Vagina (tissue), 2 donors: ENCODE measurements at places on chromosomes 7 and 10. TPM values are rescaled to one million over a fixed set of nuclear protein-coding genes. Genes with fewer than 3 reads are reported as not detected.

- DNase-seq = no peak
Observed at GRCh38 chr7:34260279-34260678, 354.9 kb downstream of the BMPER start.

- DNase-seq = no peak
Observed at GRCh38 chr10:96482815-96483588, 30.7 kb downstream of the TLL2 start.

DNA sequence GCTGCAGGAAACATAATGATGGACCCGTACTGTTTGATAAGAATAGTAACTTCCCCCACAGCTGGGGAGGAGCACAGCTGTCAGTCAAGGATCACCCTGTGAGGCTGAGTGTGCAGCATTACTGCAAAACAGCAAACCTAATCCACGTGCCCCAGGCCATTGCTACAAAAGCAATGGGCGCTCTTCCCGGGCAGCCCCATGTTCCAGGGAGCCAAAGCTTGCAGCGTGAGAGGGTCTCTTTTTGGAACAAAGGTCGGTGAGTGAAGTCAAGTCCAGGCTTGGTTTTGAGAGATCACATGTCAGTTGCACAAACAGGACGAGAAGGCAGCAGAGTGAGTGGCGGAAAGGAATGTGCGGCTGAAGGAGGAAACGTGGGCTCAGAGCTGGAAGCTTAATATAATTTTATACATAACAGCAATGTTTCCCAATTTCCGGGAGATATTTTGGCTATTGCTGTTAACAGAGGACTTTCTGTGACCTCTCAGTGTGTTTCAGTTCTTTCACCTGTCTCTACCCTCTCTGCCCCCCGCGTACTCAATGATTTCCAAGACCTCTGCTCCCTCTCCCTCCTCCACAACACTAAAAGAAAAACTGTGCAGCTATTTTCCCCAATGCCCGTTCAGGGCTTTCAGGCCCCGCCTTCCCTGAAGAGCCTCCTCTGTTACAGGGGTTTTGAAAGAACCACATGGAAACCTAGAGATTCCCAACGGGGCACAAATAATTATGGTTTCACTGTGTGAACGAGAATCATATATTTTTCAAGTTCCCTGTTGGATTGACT is 128.9 kb downstream of the MTPAP start:
- no peak for DNase-seq

DNA sequence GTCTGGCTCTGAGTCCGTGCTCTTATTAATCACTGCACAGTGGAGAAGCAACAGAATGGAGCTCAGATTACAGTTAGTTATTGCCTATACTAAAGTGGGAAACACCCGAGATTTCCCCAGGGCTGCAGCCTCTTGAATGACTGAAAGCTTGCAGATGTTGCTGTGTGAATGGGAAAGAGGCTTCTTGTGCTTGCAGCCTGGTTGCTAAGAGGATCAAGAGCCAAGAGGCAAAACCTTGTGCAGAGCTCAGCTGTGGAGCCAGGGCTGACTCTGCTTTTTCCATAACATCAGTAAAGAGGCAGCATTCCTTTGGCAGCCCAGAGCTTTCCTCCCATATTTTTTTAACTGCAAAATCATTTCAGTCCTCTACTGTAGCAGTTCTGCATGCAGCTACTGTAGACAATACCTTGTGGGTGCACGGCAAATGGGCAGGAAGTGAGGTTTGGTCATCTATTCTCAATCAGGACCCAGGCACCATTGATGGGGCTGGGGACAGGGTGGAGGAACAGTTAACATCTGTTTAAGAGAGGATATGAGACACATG is 86.5 kb downstream of the RALA start:
- DNase-seq = no peak

DNA sequence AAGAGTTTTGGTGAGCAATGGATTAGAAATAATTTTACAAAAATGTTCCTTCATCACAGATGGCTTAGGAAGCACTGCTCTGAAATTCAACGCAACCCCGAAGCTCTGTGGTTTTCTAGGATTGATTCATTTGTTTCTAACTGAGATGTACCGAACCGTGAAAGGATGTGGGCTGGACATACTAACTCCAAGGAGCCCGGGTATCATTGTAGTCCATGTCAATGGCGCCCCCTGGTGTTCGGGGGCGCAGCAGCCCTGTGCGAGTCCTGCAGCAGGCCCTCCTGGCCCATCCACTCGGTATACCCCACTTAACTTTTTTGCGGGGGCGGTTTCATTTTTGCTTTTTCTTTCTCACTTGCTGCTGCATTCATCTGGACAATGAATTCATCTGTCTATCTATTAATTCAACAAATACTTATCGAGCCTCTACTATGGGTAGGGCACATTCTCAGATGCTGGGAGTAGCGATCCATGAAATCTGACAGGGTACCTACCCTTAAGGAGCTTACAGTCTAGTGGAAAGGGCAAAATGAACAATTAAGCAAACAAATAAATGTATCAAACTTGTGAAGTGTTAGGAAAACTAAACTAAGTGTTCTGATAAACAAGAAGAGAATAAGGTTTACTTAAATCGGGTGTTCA is 25.2 kb upstream of the ITPRID1 start:
- DNase-seq = no peak

- no peak for DNase-seq
Observed at GRCh38 chr7:51312951-51313737, 3.5 kb downstream of the COBL start.

DNA sequence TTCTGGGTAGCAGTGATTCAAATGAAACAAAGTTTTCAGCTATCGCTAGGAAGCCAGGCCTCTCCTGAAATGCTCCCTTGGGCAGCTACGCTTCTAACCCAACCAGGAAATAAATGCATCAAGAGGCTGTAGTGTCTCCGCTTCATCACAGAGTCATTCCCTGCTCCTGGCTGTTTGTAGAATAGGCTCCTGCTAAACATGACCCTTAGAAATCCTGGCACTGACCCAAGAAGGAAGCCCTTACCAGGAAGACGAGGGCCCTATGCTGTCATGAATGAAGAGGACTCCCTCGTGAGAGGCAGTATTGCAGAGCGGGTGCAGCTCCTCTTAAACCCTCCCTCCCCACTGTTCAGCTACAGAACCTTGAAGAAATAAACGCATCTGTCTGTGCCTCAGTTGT is 48.3 kb downstream of the NOD1 start:
- DNase-seq = no peak

- no peak for DNase-seq
Observed at GRCh38 chr10:98328163-98328562, 60.2 kb upstream of the LOXL4 start.

GRCh38 chr7:87075671-87076404 is 16.4 kb upstream of the ELAPOR2 start:
- no peak for DNase-seq

DNA sequence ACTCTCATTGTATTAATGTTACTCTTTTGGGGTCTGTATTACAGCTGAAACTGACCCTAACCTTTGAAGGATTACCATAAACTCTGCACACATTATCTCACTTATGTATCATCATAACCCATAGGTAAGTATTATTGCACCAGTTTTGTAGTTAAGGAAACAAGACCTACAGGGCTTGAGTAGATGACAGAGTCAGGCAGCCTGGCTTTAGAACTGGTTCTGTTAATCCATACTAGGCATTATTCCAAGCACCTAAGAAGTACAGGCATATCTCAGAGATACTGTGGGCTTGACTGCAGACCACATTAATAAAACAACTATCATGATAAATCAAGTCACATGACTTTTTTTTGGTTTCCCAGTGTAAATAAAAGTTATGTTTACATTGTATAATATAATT is 17.1 kb upstream of the AKR1B1 start:
- no peak for DNase-seq

DNA sequence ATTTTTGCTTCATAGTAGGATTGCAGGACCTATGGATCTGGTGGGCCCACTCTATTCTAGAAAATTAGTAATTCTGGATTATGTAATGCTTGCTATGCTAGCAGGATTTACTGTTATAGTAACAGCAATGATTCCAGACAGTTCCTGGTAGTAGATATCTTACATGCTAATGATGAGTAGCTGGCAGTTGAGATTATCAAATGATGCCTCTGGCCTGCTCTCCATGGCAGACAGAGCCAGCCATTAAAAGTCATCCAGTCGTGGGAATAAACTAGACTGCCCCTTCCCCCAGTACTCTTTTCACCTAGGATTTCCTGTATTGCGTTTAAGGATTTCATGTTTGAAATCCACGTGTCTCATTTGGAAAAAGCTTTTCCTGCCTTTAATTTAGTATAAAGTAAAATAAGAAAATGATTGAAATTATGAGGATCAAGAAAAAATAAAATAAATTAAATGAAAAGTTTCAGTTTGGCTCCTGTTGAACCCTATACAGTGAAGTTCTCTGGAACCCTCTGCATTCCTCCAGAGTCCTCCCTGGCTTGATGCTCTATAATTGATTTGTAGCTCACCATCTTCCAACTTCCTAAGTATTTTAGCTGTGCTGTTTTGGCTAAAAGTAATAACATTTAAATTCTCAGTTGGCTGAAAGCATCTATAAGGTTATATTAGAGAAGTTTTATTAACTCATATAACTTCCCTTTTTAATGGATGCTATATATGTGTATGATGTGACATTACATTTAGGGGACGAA is 14.6 kb downstream of the UMAD1 start:
- DNase-seq = no peak

- no peak for DNase-seq
Observed at GRCh38 chr10:23194966-23195845, 3.1 kb downstream of the PTF1A start.

DNA sequence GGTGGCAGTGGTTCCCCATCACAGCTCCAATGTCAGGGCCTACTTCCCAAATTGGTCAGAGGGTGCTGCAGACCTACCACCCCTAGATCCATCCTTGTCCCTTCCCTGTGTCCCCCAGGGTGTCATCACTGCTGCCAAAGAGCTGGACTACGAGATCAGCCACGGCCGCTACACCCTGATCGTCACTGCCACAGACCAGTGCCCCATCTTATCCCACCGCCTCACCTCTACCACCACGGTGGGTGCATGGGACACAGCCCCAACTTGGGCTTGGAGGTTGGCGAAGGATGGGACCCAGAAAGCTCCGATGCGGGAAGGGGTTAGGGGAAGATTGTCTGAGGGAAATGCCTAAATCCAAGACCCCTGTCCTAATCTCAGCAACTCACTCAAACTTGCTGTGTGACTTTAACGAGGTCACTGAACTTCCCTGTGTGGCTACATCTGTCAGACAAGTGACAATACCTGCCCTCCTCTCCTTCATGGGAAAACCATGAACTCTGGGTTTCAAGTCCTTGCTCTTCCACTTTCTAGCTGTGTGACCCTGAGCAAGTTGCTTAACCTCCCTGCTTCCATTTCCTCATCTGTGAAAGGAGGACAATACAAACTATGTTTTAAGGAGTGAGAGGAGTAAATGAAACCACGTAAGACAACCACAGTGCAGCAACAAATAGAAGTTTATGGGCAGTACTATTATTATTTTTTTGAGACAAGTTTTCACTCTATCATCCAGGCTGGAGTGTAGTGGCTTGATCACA is 4.9 kb upstream of the VSIR start:
- no peak for DNase-seq

- no peak for DNase-seq
Observed at GRCh38 chr7:107170051-107170915, 1.5 kb downstream of the HBP1 start.

GRCh38 chr10:130790339-130790738 is 521.2 kb downstream of the TCERG1L start:
- no peak for DNase-seq

DNA sequence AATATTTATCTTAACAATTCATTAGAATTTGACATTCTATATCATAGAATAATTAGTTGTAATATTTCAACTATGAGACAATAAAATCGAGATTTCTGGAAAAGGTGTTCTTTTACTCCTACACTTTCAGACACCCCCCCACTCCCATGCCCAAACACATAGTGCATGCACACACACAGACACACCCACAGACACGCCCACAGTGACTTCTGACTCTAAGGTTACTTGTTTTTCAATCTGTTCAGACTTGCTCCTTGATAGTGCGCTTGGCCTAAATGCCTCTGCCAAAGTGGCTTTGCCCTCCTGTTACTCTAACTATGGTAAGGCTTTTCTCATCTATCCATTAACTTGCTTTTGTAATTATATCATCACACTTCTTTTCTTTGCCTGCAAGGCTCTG is 144.0 kb upstream of the PPP1R3A start:
- no peak for DNase-seq

GRCh38 chr10:26840938-26841732 is 19.6 kb downstream of the ABI1 start:
- no peak for DNase-seq

- DNase-seq = no peak
Observed at GRCh38 chr10:26457088-26457487, 18.9 kb downstream of the APBB1IP start.

GRCh38 chr10:96025566-96025965 is 17.8 kb upstream of the CCNJ start:
- DNase-seq = no peak

GRCh38 chr10:111656066-111656465 is 527.5 kb downstream of the GPAM start:
- no peak for DNase-seq

DNA sequence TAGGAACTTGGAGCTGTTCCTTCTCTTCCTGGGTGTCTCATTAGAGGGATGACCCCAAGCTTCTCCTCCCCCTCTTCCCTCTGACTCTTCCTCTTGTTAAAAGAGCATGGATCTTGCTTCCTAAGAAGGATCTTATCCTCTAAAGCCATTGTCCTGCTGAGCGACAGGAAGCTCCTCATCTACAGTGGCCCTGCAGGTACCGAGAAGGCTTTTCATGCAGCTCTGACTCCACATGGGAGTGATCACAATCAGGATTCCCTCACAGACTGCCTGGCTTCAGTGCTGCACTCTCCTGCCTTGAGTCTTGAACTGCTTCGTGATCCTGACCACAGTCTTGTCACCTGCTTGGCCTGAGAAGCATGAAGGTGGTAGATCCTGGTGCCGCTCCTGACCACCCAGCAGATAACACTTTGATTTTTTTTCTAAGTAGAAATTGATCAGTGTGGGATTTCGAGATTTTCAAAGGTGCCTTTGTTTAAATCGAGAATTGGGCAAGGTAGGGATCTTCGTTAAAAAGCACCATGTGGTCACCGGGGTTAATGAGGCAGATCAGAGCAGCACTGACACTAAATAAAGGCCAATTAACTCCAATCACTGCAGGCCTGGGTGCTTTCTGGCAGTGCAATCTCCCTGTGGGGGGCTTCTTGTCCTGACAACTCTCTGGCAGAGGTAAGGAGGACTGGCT is 376.4 kb downstream of the NRG3 start:
- no peak for DNase-seq

GRCh38 chr10:98646998-98647917 is 200.5 kb upstream of the HPS1 start:
- no peak for DNase-seq

PDSS1 gene
- 18.4 TPM for total RNA-seq

ARMC10 gene
- 36.6 TPM for total RNA-seq

CYP26C1 gene
- total RNA-seq = not detected

TMEM106B gene
- total RNA-seq = 36.1 TPM

ACSM6 gene
- total RNA-seq = not detected

ADCY1 gene
- total RNA-seq = 2.5 TPM

CCNY gene
- 28.5 TPM for total RNA-seq

IFIT1B gene
- not detected for total RNA-seq

SMKR1 gene
- not detected for total RNA-seq
